RWPE2 (cell line): ENCODE measurements at places on chromosomes 11 and 22.
A peak's percentile ranks its signal among the peaks of the same experiment; 100 is the strongest.

DNA sequence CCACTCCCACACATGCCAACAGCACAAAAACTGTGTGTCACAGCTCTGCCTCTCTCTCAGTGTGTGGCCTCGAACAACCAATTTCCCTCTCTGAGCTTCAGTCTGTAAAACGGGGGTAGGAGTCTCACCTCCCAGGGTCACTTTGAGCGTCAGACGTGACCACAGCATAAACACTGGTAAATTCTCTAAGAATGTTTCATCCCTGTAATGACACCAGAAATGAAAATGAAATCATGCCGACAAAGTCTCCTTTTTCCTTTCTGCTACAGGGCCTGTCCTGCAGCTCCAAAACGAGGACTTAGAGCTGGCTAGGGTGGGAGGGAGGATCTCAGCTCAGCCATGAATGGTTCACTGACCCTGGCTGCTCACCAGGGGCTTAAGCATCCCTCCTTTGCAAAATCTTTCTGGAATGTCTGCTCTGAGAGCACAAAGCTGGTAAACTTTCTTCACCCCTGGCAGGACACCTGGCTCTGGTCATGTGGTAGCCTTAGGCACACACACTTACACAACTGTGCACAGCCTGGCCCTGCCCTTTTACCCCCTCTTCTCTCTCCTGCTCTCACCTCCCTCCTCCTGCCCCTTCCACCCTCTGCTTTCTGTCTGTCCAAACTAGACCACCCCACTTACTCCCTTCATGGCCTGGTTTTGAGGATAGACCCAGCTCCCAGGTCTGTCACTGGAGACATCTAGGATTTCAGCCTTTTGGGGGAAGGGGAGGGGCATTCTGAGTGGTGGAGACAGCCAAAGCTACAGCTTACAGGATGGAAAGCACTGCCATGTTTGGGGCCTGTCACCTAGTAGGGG, 12.3 kb upstream of the TSKU start:
- DNase-seq = no peak

DNA sequence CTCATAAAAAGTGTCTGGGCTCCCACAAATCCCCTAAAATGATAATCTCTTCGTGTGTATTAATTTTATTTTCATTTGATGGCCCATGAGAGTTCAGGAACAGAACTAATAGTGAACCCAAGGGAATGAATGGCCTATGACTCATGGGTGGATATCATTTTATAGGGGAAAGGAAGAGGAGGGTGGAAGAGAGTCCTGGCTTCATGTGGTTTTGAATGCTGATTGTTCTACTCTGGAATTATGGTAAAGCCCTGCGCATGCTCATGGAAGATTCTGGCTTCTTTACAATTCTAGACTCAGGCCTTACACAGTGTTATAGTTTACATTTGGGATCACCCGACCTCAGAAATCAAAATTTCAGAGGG, 35.2 kb downstream of the MAML2 start:
- DNase-seq = no peak

GRCh38 chr11:123180166-123180565, 14.9 kb downstream of the CLMP start:
- no peak for DNase-seq

GRCh38 chr22:45688600-45689080, 17.0 kb downstream of the ATXN10 start:
- peak; percentile 80 for DNase-seq

DNA sequence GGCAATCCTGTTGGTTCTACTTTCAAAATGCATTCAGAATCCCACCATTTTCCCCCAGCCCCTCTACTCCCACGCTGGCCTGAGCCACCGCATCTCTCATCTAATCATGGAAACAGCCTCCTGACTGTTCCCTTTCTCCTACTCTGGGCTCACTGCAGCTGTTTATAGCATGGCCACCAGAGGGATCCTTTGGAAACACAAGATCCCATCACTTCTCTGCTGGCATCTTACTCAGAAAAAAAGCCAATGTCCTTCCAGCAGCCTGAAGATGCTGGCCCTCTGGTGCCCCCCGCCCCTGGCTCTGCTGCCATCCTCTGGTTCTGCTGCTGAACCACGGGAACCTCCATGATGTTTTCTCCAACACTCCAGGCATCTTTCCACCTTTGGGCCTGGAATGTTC, 11.1 kb downstream of the MS4A8 start:
- no peak for DNase-seq

DNA sequence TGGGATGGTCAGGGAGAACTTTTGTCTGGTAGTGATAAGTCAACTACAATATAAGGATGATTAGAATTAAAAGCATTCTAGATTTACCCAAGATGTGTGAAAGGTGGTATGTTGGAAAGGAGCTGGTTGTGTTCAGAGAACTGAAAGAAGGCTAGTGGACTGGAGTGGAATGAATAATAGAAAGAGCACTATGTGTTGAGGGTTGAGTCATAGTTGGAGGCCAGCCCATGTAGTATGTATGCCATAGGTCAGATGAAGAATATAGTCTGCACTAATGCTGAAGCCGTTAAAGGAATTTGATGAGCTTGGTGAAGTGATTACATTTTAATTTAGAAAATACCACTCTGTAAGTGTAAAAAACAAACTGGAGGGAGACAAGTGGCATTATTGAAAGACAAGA, 514.1 kb downstream of the CNTN5 start:
- no peak for DNase-seq

- no peak for DNase-seq
Observed at GRCh38 chr11:8793114-8793777, 110.7 kb downstream of the RPL27A start.

GRCh38 chr11:113557926-113558325, 82.7 kb upstream of the DRD2 start:
- DNase-seq = no peak

- no peak for DNase-seq
Observed at GRCh38 chr22:19150482-19151328, 613 bp upstream of the GSC2 start.

DNA sequence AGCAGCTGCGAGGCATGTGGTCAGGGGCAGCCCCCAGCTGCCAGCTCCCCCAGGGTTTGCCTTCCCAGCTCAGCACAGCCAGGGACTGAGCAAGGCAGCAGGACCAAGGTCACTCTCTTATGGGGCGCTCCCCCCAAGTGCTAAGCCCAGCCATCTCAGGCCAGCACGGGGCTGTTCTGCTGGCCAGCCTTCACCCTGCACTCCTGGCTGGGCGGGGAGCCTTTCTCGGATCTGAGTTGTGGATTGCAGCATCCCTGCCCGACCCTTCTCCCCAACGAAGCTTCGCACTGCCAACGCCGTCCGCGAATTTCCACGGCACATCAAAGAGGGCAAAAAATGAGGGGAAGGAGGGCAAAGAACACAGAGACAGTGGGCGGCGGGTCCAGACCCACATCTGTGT, 42.5 kb upstream of the GAL start:
- no peak for DNase-seq

- no peak for DNase-seq
Observed at GRCh38 chr22:21582801-21583740, 15.6 kb downstream of the UBE2L3 start.

GRCh38 chr11:2846056-2846455, 39.5 kb downstream of the CDKN1C start:
- no peak for DNase-seq

- no peak for DNase-seq
Observed at GRCh38 chr22:16387088-16387487, 205.5 kb downstream of the CCT8L2 start.

DNA sequence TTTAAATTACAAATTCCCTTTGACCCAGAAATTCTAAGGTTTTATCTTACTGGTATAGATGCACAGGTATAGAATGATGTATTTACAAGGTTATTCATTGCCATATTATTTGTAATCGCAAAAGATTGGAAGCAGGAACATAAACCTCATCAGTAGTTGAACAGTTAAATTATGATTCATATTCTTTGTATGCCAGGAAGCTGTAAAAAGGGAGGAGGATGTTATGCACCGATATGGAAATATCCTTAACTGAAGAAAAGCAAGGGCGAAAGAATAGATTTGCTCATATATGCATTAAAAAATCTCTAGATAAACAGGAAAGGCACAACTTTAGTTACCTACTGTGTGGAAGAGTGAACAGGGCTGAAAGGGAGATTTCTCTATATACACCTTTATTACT, 36.7 kb downstream of the PPFIA1 start:
- no peak for DNase-seq

- DNase-seq = no peak
Observed at GRCh38 chr22:39317775-39318506, 1.5 kb downstream of the RPL3 start.

DNA sequence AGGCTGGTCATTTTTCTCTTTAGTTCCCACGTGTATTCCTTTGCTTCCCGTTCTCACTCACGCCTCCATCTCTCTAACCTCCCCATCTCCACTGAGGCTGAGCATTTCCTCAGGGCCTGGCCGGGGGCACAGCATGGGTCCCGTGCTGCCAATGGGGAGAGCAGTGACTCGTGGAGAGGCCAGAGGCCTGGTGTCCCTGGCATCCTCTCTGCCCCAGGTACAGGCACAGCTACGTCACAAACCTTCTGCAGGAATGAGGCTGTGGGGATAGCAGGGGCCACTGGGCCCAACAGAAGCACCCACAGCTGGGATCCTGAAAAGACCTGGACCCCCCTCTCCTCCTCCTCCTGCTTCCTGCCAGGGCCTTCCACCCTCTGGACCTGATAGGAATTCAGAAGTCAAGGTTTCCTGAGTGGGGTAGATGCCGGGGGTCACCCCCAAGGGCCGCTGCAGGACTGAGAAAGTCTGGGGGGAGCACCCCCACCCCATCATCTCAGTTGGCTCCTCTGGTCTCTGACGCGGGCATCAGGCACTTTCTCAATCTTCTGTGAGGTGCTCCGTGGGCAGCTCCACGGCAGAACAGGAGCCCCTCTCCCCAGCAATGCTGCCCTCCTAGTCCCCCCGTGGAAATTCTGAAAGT, 11.8 kb downstream of the PNPLA5 start:
- no peak for DNase-seq

DNA sequence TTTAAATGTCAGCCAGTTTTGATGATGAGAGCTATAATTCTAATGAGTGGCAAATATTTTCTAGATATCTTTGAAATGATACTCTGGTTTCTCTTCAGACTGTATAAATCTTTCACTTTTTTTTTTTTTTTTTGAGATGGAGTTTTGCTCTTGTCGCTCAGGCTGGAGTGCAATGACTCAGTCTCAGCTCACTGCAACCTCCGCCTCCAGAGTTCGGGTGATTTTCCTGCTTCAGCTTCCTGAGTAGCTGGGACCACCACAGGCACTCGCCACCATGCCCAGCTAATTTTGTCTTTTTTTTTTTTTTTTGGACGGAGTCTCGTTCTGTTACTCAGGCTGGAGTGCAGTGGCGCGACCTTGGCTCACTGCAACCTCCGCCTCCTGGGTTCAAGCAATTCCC, 113.6 kb downstream of the TEAD1 start:
- DNase-seq = no peak
